ENCODE measurements at places on chromosomes 12 and 14.

- DNase-seq, result no peak
Observed at GRCh38 chr12:21613931-21614330, 9.3 kb upstream of the GYS2 start.

DNA sequence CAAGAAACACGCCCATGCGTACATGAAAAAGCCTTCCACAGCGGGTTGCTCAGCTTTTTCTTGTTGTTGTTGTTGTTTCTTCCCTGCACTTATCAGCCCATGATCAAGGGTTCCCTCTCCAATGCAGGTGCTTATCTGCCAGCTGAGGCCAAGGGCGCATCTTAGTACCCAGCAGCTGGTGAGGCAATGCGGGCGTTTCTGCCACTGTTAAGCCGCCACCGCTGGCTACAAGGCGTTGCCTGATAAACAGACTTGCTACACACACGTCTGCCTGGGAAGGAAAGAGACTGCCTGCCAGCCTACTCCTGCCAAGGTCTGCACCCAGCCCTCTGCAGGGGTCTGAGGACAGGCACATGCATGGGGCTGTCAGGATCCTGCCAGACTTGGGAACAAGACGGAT is 345.9 kb downstream of the BCL11B start:
- DNase-seq, result no peak

DNA sequence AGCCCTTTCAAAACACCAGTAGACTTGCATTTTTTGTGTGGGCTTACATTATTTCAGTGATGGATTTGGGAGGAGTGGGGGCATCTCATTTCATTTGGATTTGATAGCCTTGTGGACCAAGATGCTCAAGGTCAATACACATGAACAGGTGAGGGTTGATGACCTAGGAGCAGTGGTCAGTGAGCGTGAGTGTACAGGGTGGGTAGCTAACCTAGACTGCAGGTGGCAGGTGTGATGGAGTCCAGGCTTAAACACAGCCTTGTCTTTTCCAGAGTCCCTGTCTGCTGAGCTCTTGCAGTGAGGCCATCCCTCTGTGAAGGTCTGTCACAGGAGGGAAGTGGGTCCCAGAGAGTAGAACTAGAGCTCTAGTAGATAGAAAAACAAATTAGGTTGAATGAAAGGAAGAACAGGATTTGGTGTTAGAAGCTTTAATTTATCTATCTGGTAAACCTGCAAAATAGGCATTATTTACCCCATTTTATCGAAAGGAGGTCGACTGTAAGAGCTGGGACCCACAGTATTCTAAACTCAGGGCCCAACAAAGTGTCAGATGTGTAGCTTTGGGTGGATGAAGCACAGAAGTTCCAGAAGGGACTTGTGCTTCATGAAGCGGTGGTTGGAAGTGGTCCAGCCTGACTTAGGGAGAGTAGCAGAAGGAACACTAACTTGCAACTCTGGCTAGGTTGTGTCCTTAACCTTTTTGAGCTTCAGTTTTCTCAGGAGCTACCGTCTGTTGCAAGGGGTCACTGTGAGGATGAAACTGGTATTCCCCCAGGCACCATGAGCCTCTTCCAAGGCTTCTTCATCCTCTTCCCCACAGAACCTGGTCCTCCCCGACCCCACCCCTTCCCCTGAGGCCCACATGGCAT is 18.2 kb downstream of the RPS6KL1 start:
- DNase-seq, result no peak

- DNase-seq, result no peak
Observed at GRCh38 chr14:91371011-91371989, 46.3 kb downstream of the CCDC88C start.

- no peak for DNase-seq
Observed at GRCh38 chr14:63421919-63422318, 103.2 kb upstream of the GPHB5 start.

GRCh38 chr12:65911321-65911720 is 87.0 kb downstream of the HMGA2 start:
- no peak for DNase-seq

DNA sequence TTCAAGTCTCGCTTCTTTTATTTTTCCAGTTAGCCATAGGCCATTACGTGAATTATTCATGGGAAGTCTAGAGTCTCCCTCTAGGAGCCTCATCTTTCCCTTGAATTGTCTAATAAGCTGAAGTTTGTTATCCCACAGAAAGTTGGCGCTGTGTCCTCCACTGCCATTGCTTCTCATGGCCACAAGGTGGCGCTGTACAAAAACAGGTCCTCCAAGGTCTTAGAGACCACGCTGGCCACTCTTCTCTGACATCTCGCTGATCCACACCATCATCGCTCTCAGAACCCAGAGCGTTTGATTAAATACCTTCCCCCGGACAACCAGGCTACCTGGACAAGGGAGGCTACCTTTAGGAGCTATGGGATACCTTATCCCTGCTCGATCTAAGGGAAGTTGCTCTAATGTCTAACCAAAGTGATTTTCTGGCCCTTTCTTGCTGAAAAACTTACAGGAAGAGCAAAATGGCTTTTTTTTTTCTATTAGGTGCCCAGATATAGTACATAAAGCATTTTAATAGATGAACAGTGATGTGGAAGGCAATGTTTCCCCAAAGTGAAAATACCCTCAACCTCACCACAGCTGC is 110.0 kb downstream of the CCDC60 start:
- DNase-seq, result no peak

DNA sequence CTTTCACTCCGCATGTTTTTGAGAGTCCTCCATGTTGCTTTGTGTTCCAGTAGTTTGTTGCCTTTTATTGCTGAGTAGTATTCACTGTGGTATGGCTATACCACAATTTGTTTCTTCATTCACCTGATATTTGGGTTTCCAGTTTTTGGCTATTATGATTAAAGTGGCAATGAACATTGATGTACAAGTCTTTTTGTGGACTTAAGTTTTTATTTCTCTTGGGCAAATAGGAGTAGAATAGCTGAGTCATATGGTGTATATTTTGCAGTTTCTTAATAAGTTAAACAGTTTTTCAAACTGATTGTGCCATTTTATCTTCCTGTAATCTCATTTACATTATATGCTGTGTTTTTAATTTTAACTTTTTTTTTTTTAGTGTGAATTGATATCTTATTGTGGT is 16.2 kb downstream of the ADIPOR2 start:
- DNase-seq, result no peak

- no peak for DNase-seq
Observed at GRCh38 chr14:65915125-65915524, 502.6 kb downstream of the FUT8 start.

GRCh38 chr12:56071648-56072047 is 8.3 kb upstream of the ERBB3 start:
- no peak for DNase-seq

DNA sequence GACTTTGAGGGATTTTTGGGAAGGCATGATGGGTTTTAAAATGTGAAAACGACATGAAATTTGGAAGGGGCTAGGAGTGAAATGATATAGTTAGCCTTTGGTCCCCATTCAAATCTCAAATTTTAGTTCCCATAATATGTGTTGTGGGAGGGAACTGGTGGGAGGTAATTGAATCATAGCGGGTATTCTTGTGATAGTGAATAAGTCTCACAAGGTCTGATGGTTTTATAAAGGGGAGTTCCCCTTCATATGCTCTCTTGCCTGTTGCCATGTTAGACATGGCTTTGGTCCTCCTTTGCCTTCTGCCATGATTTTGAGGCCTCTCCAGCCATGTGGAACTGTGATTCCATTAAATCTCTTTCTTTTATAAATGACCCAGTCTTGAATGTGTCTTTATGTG is 72.8 kb downstream of the SLC16A7 start:
- no peak for DNase-seq

- DNase-seq, result no peak
Observed at GRCh38 chr12:18861287-18861858, 123.5 kb downstream of the CAPZA3 start.

GRCh38 chr14:71444030-71444822 is 488.0 kb upstream of the RGS6 start:
- DNase-seq, result no peak

- DNase-seq, result no peak
Observed at GRCh38 chr14:76208340-76208739, 56.6 kb downstream of the GPATCH2L start.

DNA sequence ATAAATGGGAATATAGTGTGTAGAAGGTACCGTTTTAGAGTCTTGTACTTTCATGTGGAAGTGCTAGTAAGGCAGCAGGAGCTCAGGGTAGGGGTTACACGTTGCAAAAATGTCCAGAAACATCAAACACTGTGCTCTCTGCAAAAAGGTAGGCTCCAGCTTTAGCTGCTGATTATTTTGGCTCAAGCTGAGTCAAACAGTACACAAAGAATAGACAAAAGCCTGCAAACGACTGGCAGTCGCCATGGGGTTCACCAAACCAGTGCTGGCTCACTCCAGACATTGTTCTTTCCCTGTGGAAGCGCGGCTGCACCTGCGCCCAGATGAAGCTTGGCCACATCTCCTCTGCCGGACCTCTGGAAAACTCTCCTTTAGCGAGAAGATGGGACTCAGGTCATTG is 45.3 kb upstream of the NAA30 start:
- no peak for DNase-seq

- DNase-seq, result no peak
Observed at GRCh38 chr12:123250471-123251383, 17.5 kb downstream of the MTRFR start.

GRCh38 chr12:125029761-125030358 is 35.4 kb upstream of the AACS start:
- no peak for DNase-seq

DNA sequence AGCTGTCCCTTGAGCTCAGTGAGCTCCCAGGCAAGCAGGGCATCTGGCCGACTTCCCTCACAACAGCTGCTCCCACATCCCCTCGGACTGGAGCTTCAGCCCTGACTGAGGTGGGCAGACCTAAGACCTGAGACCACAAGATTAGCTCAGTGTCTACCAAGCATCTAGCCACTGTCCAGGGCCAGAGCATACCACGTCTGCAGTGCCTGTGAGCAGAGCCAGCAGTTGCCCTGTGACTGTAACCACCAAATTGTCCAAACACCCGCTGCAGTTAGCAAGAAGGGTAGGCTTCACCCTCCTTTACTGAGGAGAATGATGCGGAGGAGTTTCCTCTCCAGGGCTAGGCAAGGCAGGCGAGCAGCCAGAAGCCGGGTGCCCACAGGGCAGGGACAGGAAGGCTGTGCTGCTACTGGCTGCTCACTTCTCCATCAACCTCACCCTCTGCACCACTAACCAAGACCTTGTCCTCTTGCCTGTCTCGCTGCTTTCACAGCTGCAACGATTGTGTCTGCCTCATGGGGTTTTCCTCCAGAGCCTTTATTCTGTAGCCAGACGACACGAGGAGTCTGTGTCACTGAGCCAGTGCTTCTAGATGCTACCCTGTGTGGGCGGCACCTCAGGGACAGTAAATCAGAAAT is 53.9 kb downstream of the ANAPC7 start:
- DNase-seq, result no peak

DNA sequence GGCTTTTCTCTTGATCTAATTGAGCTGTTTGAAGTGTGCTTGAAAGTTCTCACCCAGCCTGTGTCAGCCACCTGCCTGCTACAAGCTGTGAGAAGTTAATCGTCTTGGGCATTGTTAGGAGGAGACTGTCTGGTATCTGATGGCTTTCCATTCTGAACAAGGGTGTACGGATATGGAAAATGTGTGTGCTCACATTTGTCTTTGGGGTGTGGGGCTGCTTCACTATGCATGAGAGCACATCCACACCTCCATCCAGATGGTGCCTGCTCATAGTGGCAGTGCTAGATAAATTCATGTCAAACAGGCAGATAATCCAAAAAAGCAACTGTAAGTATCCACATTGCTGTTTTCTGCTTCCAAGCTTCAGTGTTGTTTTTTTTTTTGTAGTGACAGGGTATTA is 462.2 kb downstream of the DIO2 start:
- DNase-seq, result no peak

- DNase-seq, result no peak
Observed at GRCh38 chr12:106914796-106915634, 40.7 kb upstream of the TMEM263 start.

DNA sequence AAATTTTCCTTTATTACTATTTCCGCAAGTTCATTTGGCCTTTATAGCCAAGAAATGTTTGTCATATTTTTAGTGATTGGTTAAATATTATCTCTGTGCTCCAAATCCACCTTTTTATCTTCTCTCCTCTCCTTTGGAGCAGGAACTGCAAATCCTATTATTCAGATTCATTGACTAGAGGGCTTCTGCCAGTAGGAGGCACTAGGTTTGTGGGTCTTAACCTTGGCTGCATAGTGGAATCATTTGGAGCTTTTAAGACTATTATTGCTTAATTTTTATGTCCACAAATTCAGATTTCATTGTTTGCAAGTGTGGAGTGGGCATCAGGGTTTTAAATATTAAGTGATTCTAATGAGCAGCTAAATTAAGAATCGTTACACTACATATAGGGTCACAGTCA is 75.3 kb upstream of the SYT10 start:
- DNase-seq, result no peak

DNA sequence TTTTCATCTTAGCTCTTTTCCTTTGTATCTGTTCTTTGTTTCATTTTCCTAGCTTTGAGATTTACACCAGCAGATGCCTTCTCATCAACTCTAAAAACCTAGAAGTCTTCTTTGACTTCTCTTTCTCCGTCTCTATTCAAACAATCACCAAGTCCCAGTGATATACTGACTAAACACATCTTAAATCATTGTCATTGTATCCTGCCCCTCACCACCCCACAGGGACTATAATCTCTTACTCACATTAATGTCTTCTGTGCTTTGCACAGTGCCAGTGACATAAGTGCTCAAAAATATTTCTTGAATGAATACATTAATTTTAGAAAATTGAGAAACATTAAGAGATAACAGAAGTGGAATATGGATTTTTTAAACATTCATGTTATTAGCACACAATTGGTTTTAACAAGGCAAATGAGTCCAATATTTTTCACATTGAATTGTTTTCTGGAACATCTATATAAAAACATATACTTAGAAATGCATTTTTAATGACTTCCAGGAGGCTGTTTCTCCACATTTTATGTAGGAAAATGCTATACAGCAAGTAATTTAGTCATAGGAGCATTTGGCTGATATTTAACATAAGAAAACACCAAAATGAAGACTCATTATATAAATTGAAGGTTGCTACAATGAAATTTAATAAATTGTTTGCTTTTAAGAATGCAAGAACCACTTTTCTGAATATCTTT is 472.8 kb upstream of the PRICKLE1 start:
- no peak for DNase-seq

DNA sequence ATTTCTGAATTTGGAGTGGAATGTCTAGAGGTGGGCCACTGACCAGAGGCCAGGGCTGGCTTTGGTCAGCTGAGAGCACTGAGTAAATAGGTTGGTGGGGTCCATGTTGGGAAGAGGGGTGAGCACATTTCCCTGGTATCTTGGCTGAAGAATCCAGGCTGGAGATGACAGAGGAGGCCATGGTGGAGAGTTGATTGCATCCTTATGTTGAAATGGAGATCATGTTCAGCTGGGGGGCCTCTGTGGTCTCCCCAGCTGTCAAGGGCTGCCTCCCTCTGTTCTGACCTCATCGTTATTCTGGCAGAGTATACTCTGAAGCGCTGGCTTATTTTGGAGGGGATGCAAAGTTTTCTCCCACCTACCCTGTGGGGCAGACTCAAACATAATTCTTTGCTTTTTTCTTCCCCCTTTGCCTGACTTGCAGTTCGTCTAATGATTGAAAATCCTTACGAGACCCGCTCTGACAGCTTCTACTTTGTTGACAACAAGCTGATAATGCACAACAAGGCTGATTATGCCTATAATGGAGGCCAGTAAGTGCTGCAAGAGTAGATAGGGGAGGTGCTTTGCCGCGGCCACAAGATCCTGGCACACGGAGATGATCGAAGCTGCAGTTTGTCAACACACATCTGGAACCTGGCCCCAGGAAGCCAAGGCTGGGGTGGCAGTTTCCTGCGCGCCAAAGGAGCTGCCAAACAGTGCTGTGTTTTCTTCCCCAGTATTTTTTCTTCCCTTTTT is 6.0 kb upstream of the ACADS start:
- DNase-seq, result no peak

GRCh38 chr12:101108130-101108529 is 101.9 kb downstream of the SLC5A8 start:
- no peak for DNase-seq

Measured in ovary (tissue), 10 donors.